ENCODE measurements at places on chromosomes 5 and 9.

- no peak for DNase-seq
These were observed 202.3 kb downstream of the AOPEP start for GRCh38 chr9:94928691-94929368.

DNA sequence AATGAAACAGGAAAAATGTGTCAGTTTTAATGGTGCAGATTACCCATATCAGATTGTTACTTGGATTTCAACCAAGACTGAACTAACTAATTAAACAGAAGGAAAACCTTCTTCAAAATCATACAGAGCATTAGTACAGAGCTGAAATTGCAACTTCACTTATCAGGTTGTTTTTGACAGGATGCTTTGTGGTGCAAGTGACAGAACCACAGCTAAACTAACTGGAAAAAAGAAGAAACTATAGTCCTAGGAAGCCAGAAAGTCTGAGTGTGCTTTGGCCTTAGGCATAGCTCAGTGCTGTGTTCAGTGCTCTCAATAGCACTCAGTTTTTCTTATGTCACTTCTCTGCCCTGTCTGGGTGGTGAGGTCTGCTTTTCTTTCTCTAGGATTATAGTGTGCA, 267.4 kb downstream of the CHSY3 start:
- DNase-seq = no peak

DNA sequence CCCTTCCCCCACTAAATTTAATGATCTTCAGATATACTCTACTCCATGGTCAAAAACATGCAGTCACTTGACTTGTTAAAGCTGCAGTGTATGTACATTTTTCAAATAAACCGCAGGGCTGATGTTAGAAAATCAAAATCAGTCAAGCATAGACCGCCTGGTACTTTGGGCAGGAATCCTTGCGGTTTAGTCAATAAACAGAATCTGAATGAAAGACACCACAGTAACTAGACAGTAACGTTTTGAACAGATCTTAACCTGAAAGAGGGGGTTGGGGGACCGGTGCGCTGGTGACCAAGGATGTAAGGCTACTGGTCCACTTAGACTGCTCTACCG, 188.8 kb downstream of the BNC2 start:
- no peak for DNase-seq

DNA sequence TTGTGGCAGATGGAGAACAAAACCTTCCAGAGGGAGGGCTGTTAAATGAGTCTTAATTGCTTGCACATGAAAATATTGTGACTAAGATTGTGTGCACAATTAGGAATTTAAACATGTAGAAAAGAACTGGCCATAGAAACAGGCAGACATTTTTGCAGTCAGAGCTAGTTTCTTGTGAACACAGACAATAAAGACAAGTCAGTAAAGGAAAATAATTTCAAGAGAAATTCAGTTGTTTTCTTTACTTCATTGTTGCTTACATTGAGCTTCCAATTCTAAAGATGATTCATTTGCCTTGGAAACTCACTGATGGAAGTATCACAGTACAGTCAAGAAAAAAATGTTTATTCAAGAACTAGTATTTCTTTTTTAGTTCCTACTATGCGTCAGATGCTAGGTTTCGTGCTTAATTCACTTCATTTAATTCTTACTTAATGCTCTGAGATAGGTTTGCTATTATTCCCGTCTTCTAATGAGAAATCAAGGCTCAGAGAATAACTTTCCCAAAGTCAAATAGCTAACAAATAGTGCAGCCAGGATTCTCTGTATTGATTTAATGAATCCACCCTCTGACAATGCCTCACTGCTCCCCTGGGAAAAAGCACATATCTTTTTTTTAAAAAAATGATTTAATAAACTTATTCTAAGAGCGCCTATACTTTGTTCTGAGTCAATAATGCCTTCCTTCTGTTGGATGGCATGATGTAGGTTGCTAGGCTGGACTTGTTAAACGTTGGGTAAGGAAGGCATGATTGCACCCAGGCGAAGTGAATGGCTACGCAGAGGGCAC, 581.4 kb downstream of the RAB3C start:
- no peak for DNase-seq

GRCh38 chr5:118990582-118990981, 2.2 kb upstream of the DTWD2 start:
- DNase-seq = no peak

- no peak for DNase-seq
These were observed 70.8 kb upstream of the TGFBR1 start for GRCh38 chr9:99034149-99034548.

DNA sequence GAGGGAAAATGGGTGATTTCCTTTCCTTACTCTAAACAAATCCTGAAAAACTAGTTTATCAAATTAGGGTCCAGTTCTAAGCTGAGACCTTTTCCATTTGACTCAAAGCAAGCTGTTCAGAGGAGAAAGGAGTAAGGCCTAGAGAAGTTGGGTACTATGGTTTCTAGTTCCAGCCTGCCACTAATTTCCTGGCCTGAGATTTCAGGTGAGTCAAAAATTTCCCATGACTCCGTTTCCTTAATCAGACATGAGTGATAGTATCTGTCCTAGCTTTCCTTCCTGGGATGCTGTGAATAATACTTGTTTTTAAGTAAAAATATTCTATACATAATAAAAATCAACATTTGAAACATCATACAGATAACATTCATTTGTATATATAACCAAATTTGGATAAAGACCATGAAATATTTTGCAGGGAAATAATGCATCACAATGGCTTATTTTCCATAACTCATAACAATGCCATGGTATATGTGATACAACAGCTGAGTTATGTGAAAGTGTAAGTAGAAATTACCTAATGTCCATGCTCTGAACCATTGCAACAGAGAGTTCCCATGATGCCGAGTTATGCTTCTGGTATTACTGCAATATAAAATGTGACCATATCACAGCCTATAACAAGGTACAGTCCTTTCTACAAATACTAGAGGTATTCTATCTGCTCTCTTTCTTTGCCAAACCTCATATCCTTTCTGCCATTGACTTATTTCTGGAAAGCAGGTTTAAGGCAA, 142.7 kb downstream of the MLLT3 start:
- DNase-seq = no peak

- DNase-seq = no peak
These were observed 70.3 kb downstream of the VAV2 start for GRCh38 chr9:133921866-133922265.

DNA sequence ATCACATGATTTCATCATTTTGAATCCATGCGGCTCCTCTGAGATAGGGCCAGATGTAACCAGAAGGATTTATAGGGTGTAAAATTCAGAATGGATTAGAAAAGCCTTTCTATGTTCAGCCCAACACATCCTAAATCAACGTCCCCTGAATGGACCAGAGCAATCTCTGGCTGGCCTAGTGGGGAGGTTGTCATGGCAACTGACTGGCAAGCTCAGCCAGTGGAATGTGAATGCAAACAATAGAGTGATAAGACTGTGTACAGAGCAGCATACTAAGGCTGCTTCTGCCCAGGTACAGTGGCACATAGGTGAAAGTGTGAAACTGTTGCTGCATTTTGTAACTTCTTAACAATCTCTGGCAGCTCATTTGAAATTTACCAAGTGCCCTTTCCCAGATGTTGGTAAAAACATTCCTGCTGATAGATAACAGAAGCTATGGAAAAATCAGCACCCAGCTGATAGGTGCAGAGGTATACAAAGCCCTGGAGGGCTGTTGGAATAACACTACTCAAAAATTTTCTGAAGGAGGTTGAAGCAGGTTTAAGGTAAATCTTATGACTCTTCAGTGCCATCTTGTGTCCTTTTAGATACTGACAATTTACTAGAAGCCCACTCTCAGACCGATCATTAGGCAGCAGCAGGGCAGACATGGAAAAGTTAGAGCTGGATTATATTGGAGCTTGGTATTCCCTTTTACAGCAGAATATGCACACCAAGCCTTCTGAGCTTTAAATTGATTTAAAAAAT, 267.2 kb downstream of the RAB3C start:
- peak; percentile 39 for DNase-seq

- no peak for DNase-seq
These were observed 96.6 kb downstream of the UBAP2 start for GRCh38 chr9:33952066-33952465.

DNA sequence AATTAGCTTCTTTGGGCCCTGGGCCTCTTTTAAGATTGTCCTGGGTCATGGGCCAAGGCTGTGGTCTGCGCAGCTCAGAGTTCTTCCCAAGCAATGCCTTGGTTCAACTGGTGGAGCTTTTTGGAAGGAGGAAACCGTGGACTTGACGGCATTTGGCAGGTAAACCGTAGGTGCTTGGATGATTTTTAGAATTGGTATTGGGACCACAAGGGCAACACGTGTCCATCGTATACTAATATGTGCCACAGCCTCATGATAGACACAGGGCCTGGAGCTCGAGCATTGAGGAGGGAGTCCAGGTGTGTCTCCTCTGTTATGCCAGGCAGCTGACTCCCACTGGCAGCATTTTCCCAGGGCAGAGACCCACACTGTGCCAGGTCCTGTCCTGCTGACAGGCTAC, 120.9 kb upstream of the PITX1 start:
- no peak for DNase-seq

- no peak for DNase-seq
These were observed 15.0 kb downstream of the DMRT2 start for GRCh38 chr9:1065130-1065529.

- no peak for DNase-seq
These were observed 273.1 kb upstream of the DAB2 start for GRCh38 chr5:39697881-39698280.

GRCh38 chr5:22835686-22836085, 17.5 kb downstream of the CDH12 start:
- no peak for DNase-seq

GRCh38 chr9:136267261-136268111, 21.9 kb upstream of the QSOX2 start:
- DNase-seq = peak; percentile 79

GRCh38 chr5:172891716-172892421, 57.8 kb downstream of the ERGIC1 start:
- DNase-seq = no peak

DNA sequence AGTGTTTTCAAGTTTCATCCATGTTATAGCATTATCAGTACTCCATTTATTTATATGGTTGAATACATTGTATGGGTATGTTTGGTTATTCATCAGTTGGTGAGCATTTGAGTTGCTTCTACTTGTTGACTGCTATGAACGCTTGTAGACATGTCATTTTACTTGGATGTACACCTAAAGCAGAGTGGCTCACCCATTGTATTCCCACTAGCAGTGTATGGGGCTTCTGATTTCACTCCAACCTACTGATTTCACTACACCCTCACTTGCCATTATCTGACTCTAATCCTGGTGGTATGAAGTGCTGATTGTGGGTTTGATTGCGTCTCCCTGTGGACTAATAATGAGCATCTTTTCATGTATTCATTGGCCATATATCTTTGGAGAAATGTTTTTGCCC, 9.5 kb downstream of the NPM1 start:
- no peak for DNase-seq

DNA sequence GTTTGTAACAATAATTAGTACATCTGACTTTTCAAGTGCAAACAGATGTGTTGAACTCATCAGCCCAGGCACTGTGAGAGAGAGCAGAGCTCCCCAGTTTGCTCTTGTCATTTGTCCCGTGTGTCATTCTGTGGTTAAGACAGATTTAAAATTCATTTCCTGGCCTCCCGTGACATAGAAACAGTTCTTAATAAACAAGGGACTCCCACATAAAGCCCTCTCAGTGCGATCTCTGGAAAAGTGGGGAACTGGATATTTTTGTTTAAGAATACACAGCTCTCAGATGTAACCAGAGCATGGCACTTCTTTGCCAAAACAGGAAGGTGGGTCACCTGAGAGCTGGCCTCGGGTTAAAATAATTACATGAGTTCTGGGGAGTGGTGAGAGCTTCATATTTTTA, 58.6 kb downstream of the PRKACG start:
- DNase-seq = no peak

GRCh38 chr9:93950619-93951601, 4.2 kb downstream of the BARX1 start:
- DNase-seq = no peak

GRCh38 chr5:8907168-8907868, 638.6 kb downstream of the SEMA5A start:
- no peak for DNase-seq

- no peak for DNase-seq
These were observed 10.7 kb downstream of the PCDHAC2 start for GRCh38 chr5:140977003-140977402.

- DNase-seq = no peak
These were observed 2.7 kb downstream of the BSPRY start for GRCh38 chr9:113352006-113352405.

DNA sequence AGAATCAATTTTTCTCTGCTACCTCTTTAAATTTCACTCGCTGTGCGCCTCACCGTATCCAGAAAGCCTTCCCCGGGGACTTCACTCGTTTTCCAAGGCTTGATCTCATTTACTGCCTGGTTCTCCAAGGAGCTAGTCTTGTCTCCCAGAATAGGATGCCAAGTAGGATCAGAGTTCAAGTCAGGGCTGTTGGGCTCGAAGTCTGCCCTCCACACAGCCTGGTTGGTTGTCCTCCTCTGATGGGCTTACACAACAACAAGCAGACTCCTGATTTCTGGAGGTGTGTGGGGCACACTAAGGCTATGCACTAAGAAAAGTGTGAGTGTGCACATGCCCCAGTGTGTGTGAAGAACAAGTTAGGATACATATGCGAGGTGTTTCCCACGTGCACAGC, 14.0 kb upstream of the TNIP1 start:
- no peak for DNase-seq

- DNase-seq = no peak
These were observed 40.8 kb upstream of the GLRX start for GRCh38 chr5:95863383-95863757.

GRCh38 chr9:8070779-8071444, 271.3 kb upstream of the DMAC1 start:
- no peak for DNase-seq

GRCh38 chr9:124410321-124410913, 4.8 kb downstream of the PSMB7 start:
- DNase-seq = no peak

DNA sequence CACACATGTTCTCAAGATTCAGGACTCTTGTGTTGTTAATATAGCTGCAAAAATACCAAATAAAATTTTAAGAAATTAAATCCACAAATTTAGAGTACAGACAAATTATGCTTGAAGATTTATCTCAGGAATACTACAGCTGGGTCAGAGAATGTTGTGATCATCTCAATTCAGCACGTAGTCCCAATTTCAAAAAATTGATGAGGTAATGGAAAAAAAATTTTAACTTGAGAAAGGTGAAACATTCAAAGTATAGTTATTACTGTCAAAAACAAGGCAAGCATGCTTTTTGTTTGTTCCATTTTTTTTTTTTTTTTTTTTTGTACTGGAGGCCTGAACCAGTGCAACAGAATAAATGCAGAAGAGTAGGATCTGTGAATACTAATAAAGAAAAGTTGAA, 29.4 kb downstream of the ICE1 start:
- DNase-seq = no peak

DNA sequence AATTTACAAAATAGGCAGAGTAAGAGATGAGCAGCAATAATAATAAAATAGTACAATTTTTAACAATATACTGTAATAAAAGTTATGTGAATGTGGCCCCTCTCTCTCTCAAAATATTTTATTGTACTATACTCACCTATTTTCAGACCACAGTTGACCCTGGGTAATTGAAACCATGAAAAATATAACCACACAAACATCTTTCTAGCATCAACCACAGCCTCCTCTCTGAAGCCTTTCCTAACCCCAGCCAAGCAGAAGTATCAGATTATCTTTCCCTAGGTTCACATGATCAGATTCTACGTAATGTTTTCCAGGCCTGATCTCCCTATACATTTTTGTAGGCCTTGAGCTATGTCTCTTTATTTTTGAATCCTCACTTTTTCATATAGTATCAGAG, 35.2 kb downstream of the DNAH5 start:
- no peak for DNase-seq

- no peak for DNase-seq
These were observed 33.7 kb upstream of the ADRB2 start for GRCh38 chr5:148792744-148793143.
